ENCODE measurements at places on chromosomes 4 and X.

DNA sequence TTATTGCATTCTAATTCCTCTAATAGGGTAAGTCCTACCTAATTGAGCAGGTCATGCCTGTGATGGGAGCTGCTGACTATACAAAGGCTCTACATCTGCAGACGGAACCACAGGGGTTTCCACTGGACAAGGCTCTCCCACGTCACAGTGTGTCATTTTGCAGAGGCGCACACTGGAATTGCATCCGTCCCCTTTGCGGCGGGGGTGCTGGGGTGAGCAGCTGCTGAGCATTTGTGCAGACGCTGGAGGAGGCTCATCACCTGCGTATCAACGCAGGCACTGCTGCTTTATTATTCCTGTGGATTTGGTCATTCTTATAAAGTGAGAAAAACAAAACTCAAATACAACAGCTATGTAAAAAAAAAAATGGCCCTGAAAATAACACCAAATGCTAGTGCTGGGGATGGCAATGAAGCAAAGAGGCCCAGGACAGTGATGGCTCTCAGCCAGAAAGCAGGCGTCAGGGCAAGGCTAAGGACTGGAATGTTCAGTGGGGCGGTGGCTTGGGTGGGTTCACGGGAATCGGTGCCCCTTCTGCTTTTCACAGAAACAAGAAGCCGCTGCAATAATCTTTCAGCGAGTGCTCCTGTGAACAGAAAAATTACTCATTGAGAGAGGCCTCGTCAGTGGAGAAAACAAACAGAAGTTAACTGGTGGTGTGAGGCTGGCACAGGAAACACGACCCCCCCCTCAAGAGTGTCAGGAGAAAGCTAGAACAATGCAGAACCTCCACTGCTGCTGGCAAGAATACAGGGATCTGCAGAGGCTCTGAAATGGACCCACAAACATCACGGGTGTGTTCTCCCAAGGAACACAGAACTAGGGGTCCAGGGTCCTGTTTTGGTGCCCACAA, 67.8 kb downstream of the GATB start:
- no peak for DNase-seq

DNA sequence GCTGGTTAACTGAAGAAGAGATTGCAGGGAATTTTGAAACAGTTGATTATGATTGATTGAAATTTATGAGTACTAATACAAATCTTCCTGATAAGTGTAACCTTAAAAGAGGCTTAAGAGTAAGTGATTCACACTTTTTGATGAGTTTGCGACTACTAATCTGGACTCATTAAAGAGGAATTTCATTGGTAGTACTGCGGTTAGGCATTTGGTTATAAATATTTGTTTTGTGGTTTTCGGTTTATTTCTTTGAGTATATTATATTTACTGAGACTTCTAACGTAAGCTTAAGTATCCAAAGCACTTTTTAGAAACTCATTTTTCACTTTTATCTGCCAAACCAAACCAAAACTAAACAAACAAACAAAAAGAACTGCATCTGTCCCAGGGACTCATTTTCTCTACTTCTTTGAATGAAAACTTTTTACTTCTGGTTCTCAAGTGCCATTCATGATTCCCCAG, 20.7 kb downstream of the SLIT2 start:
- no peak for DNase-seq

- no peak for DNase-seq
Observed at GRCh38 chr4:144787365-144788258, 141.7 kb downstream of the HHIP start.

- no peak for DNase-seq
Observed at GRCh38 chr4:169184236-169184635, 86.5 kb downstream of the SH3RF1 start.

DNA sequence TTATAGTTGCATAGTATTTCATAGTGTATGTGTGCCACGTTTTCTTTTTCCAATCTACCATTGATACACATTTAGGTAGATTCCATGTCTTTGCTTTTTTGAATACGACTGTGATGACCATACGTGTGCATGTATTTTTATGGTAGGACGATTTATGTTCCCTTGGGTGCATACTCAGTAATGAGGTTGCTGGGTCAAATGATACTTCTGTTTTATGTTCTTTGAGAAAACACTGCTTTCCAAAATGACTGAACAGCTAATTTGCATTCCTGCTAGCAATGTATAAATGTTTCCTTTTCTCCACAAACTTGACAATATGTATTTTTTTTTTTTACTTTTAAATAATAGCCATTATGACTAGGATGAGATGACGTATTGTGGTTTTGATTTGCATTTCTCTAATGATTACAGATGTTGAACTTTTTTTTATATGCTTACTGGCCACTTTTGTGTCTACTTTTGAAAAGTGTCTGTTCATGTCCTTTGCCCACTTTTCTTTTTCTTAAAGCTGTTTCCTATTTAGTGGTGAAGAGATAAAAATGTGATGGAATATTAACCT, 969.5 kb upstream of the NDST4 start:
- DNase-seq: no peak

DNA sequence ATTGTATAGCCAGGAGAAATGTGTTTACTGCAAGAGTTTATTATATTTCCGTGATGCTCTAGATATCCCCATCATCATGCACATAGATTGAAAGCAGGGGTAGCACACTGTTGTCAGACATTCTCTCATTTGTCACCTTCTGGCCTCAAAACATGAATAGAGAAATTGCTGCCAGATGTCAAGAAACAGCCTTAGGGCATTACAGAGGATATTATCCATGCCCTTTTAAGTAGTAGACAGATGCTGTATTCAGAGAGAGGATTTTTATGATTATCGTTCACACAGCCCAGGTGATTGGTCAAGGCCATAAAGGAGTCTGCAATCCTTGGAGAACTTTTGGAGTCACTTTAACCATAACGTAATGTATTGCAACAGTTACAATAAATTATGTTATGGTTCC, 1961.5 kb upstream of the TENM3 start:
- DNase-seq: no peak

GRCh38 chr4:48162162-48162561, 28.1 kb upstream of the TXK start:
- no peak for DNase-seq

- DNase-seq: no peak
Observed at GRCh38 chrX:52923781-52924241, 26.7 kb downstream of the FAM156B start.

GRCh38 chr4:38861791-38862190, 5.2 kb upstream of the TLR6 start:
- DNase-seq: no peak

GRCh38 chr4:57042711-57043169, 64.0 kb downstream of the POLR2B start:
- DNase-seq: no peak

- no peak for DNase-seq
Observed at GRCh38 chr4:142331132-142331531, 515.0 kb downstream of the INPP4B start.

DNA sequence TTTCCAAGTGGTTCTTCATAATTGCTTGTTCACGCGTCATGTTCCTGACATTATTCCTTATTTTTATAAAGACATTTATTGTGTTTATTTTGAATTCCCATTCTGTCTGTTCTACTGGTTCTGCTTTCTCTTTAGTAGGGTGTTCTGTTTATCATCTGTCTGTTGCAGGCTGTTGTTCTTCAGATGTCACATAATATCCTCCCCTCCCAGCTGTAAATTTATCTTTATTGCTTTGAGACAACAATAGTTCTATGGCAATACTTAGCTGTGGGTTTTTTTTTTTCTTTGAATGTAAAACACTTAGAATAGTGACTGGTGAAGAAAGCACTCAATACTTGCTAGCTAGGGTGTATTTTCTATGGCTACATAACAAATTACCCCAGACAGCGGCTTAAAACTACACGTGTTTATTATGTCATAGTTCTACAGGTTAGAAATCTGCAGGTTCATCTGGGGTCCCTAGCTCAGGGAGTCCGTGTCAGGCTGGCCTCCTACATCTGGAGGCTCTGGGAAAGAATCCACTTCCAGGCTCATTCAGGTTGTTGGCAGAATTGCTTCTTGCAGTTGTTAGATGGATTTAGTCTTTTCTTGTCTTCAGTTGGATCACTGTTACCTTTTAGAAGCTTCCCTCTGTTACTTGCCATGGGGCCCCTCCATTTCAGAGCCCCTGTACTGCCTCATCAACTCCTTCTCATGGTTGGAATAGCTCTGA, 63.4 kb upstream of the ENPEP start:
- no peak for DNase-seq

DNA sequence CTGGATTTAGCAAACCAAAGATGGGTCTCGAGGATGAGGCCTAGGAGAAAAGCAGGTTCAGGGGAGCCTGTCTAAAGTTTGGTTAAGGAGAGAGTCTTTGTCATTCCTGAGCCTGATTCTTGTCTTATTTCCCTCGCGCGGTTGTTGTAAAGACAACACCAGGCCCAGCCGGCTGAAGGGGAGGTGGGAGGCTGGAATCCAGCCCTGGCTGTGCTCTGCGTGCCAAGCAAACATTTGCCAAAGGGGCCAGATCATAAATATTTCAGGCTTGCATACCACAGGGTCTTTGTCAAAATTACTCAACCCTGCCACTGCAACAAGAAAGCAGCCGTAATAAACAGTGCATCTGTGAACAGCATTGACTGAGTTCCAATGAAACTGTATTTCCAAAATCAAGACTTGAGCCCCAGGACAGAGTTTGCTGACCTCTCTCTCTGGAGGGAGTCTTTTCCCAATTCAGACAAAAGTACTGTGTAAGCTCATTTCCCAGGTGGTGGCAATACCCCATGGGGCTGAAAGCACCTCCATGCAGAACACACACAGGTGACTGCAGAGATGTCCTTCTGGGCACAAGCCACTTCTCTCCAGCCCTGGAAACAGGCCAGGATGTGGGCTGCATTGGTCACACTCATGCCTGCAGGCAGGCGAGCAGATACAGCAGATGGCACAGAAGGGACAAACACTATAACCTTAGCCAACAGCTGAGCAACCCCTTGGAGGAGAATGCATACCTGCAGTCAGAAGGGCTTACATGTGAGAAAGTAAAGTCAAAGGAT, 320.3 kb downstream of the STK32B start:
- no peak for DNase-seq

DNA sequence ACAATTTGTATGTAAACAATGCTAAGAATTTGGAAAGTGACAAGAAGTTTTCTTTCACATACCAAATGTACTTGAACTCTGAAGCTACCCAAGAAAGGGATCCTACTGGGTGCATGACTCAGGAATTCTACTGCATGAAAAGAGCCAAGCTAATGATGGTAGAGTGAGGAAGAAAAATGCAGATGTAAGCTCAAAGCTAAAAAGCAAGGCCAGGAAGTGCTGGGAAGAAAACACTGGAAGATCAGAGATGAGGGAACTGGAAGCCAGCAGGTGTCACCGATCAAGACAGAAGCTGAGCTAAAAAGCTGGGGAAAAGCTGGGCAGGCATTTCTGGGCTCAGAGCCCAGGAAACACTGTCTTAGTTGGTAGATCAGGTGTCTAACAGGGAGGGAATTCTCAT, 449.1 kb downstream of the NKX6-1 start:
- DNase-seq: no peak

DNA sequence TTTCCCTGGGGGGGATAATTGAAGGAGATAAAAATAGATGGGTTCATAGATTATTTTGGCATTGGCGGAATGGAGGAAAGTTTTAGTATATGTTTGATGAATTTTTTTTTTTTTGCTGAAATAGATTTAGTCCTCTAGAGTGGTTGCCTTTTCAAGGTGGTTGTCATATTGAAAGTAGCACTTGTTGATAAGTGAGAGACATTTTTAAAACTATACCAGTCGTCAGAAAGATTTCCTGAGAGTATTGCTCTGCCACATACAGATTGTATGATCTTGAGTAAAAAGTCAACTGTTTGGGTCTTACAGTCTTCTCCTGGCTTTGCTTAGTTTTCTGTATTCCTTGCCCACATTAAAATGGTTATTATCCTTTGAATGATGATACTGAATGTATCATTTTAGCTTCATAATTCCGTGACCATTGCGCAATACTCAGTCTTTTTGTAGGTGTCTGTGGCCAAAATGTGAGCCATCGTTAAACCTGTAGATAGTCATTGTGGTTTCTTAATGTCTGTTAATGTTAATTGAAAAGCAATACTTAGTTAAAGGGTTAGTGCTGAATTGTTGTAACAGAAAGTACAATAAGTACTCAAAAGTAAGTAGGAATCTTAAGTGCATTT, 7.1 kb downstream of the SMARCAD1 start:
- no peak for DNase-seq

DNA sequence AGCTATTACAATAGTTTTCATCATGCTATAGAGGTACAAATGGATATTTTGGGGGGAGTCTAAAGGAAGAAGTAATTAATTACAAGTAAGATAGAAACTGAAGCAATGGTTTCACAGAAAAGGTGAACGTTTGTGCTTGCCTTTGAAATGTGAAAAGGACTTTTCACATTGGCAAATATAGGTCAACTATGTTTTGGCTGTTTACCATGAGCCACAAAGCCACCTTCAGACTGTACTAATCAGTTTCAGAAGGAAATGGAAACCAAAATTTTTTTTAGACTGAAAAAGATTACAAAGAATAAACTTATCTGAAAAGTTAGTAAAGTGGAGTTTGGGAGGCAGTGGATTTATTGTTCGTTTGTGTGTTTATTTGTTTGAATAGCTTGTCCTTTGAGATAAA, 32.1 kb downstream of the SYTL5 start:
- no peak for DNase-seq

DNA sequence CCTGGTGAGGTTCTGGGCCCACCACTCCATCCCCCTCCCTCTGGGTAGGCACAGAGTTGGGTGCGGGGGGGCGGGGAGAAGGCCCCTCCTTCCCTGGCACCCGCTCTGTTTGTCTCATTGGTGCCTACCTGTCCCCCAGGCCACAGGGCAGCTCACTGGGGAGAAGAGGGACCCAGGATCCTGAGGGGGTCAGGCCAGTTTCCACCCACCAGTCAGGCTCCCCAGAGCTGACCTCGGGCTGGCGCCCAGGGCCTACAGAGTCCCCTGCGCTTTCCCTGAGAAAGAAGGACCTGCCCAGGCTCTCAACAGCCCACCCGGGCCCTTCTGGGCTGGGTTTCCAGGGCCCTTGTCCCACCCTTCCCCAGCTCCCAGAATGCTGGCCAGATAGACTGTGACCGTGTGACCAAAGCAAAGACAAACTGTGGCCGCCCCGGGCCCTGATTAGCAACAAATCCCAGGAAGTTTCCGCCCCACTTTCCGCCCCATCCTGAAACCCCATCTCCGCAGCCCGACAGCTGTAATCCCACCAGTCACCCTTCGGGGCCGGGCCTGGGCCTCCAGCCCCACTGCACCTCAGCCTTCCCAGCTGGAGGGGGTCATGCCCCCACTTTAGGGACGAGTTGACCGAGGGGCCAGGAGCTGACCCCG, 33.8 kb upstream of the FGFR3 start:
- no peak for DNase-seq

- DNase-seq: no peak
Observed at GRCh38 chrX:139924696-139925095, 8.2 kb downstream of the ATP11C start.

- DNase-seq: no peak
Observed at GRCh38 chr4:47674144-47674543, 163.7 kb downstream of the CORIN start.

DNA sequence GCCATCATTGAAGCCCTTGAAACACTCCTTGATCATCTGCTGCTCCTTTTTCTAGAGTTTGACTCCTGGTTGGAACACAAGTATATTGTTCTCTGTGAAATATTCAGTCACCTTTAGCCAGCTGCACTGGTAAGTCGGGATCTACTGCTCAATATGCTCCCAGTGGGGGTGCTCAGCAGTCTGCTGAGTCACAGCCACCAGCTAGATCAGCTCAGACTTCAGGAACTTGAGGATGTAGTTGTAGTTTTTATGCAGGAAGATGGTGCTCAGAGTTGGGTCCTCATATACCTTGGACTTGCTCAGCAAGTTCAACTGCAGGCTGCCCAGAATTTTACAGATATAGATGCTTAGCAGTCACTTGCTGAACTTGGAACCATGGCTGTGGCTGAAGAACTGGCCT, 202.5 kb upstream of the RPL34 start:
- DNase-seq: no peak
